ENCODE measurements at places on chromosomes 5 and 9.

- no peak for DNase-seq
These were observed 91.3 kb downstream of the MAT2B start for GRCh38 chr5:163596608-163597315.

- DNase-seq, result no peak
These were observed 60.6 kb upstream of the TMEM215 start for GRCh38 chr9:32722704-32723103.

GRCh38 chr5:38556599-38557307 lies at the start of gene LIFR:
Gene LIFR (minus strand): TSS chr5:38556646. CDS start chr5:38530647, 25,999 bp downstream.
- DNase-seq, result peak; percentile 69

DNA sequence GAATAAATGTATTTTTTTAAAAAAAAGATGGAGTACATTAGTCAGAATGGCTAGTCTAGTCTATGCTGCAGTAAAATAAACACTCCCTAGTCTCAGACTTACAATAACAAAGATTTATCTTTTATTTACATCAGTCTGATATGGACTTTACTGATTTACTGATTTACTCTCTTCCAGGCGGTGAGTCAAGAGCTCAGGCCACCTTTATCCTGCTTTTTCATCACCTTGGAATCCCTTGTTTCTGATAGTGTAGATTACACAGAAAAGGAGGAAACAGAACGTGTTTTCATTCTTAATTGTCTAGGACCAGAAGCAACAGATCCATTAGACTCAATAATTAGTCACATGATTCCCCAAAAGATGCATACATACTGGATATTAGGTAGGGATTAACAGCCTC lies 290.1 kb upstream of the TRPC7 start:
- peak; percentile 24 for DNase-seq

- DNase-seq, result no peak
These were observed 108.9 kb upstream of the PPP1R26 start for GRCh38 chr9:135370411-135371375.

DNA sequence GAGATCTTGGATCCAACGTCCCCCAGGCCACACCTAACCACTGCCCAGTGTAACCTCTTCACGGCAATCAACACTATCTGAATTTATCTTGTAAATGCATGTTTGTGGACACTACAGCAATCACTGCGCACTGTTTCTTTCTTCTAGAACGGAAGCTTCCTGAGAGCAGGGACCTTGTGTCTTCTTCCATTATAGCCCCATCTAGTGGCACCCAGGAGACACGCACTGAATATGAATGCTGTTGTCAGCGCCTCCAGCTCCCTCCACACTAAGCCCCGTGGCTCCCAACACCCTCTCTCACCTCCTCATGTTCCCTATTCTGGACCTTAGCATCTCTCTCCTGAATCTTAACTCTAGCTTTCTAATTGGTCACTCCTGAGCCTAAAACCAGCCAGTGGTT lies 72.7 kb downstream of the SMIM23 start:
- DNase-seq, result no peak

- peak; percentile 93 for DNase-seq
These were observed 2.5 kb downstream of the ARRDC3 start for GRCh38 chr5:91380491-91381238.

- DNase-seq, result peak; percentile 17
These were observed 66.4 kb downstream of the RETREG1 start for GRCh38 chr5:16550316-16550952.

DNA sequence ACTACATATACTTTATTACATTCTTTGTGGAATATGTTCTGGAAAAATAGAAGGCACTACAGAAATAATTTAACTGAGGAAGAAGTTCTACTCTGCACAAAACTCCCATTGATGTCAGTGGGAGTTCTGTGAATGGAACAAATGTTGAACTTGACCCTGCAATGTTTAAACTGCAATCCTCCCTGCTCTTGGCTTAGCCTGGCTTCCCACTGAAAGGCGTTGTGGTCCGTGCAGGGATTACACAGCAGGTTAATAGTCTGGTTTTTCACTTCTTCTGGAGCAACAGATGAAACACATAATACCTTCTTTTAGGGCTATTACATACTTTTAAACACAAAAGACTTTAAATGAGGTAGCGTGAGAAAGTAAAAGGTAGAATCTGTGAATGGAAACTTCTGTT lies 12.9 kb upstream of the ERBIN start:
- no peak for DNase-seq

DNA sequence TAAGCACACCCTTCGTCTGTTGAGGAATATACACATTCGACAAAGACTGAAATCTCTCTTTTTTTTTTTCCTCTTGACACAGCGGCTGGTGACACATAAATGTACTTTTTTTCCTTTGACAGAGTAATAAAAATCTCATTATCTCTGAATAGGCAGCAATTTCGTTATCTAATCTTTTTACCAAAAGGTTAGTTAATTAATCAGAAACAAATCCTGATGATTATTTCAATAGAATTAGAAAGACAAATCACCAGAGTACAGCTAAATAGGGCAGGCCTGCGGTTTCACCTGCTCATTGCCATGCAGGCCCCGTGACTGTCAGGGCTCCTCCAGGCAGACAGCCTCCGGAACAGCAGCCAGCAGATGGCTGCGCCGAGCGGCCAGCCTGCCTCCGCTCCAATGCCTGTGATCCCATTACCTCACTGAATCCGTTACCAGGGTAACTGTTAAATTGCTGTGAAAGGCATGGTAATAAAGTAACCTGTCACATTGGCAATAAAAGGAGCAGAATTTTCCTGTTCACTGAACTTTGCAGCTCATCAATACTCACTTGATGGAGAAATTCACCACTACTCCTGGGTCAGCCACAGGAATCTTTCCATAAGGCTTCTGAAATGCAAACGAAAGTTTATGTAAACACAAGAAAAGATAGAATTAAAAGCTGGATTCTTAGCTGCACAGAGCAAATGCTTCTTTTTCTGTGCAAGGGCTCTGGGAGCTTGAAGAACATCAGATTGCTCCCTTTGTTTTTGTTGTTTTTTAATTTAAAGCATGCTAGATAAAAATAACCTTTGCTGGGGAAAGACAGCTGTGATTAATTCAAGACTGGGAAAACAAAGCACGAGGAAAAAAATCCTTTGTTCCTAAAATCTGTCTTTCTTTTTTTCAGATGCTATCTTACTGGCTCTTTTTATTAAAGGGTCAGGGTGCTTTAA lies 666.4 kb upstream of the ZNF608 start:
- no peak for DNase-seq

- DNase-seq, result no peak
These were observed 77.4 kb upstream of the VCAN start for GRCh38 chr5:83394190-83394589.

DNA sequence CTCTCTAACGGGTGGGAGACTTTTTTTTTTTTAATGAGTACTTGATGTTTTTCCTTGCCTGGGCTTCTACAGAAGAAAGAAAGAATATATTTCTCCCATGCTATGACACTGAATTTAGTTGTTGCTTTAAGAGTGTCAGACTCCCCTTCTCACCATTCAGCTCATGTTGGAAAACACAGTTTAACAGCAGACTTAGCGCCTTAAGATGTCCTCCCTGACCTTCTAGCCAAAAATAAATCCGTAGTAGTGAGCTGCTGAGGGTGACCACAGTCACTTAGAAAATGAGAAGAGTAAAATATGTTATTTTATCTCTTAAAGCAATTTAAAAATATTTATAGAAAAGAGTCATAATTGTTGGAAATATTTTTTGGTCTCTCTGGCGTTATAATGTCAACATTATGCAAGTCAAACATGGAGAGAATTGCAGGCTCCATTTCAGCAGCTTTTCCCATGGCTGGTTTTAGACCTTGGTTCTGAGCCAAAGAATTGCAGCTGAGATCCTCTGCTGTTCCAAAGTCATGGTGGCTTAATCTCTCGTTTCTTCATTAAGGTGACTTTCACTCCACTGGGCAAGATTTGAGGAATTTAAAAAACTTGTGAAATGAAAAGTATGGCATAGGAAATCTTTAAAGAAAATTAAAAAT lies 143.5 kb downstream of the GHR start:
- DNase-seq, result no peak

DNA sequence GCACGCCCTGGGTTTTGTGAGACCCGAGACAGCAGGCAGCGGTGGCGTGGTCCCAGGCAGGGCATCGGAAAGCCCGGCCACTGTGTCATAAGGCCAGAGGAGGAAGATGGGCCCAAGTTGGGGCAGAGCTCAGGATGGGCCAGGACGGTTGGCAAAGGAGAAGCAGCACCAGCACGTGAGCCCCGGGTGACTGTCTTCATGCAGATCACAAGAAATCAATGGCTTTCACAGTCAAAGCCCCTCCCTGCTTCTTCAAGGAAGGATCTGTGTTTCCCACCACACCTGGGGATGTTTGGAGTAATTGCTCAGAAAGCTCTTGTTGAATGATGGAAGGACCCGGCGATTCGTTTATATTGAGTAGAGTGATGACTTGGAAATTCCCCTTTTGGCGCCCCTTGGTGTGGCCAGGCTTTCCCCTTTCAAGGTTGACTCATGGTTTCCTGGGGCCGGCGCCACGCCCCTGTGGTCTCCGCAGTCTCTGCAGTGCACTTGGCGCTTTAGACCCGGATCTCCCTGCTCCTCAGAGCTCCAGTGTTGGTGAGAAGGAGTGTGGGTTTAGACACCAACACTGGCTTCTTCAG lies 52.1 kb downstream of the IL31RA start:
- no peak for DNase-seq

DNA sequence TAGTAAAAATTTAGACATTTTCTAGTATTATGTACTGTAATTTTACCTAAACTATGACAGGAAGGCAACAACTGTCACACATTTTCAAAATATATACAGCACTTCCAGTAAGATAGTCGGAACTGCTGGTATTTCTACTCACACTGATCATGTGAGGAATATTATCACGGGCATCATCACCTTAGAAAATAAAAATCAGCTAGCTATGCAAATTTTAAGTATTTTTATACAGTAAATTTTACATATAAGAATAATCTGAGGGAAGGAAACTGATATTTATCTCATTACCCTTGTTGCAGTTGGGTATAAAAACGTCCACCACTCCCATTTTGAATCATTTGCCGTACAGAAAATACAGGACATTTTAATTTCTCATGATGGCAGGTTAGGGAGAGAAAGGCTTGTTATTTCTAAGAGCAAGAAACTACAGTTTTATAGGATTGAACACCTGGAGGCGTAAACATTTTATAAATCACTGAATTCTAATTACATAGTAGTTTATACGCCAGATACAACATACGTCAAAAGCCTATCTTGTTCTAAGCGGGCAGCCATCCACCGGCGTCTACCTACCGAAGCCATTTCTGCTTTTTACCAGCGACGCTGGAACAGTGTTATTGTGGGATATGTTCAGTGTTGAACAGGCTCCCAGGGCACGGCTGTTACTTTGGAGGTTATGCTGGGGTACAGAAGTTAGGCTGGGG lies 729 bp upstream of the TNPO1 start:
- peak; percentile 79 for DNase-seq

- DNase-seq, result no peak
These were observed 24.3 kb downstream of the FBXO10 start for GRCh38 chr9:37551888-37552287.

- DNase-seq, result no peak
These were observed 16.4 kb upstream of the OMD start for GRCh38 chr9:92440751-92441046.

DNA sequence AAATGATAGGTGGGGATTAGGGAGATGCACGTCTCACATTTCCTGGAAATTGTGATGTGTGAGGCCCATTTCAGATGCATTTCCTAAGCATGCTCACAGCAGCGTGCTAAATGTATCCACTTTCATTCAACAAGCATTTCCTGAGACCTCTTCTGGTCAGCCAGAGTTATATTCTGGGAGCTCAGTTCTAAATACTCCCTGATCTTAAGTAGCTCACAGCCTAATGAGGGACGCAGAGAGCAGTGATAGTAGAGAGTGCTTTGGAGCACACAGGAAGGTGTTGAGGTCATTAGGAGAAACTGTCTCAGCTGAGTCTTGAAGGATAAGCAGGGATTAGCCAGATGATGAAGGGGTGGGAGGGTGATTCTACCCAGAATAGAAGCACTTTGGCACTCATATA lies 46.2 kb upstream of the FSD1L start:
- DNase-seq, result no peak

GRCh38 chr9:36214571-36214970 lies 23.9 kb downstream of the CLTA start:
- no peak for DNase-seq

GRCh38 chr9:86079865-86080469 lies 19.4 kb downstream of the GOLM1 start:
- no peak for DNase-seq

DNA sequence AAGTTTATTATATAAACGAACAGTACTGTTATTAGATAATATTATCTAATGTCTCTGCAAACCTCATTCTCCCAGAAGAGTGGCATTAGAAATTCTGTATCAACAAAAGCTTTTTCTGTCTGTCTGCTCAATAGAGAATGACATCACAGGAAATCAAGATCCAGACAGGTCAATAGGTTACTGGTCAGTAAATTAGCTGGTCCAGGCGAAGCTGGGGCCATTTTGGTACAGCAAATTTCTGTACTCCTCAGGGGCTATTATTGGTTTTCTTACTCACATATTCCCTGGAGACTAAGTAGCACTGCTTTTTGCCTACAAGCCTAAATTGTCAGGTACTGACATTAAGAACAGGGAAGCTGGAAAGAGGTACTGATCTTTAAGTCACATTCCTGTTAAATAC lies 80.5 kb downstream of the PLPP1 start:
- DNase-seq, result no peak

GRCh38 chr5:174352681-174353080 lies 307.2 kb downstream of the NSG2 start:
- no peak for DNase-seq

DNA sequence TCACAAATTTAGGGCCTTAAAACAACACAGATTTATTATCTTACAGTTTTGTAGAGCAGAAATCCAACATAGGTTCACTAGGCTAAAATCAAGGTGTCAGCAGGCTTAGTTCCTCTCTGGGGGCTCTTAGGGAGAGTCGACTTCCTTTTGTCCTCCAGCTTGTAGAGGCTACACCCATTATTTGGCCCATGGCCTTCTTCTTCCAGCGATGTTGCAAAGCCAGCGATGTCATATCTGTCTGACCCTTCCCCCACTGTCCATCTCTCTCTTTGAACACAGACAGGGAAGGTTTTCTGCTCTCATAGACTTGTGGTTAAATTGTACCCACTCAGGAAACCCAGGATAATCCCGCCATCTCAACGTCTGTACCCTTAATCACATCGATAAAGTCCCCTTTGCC lies 60.3 kb upstream of the SHB start:
- no peak for DNase-seq
